ENCODE measurements at places on chromosomes 2 and 18. TPM values are rescaled to one million over a fixed set of nuclear protein-coding genes. Genes with fewer than 3 reads are reported as not detected.

Gene MREG
- total RNA-seq: 9.2 TPM

DNA sequence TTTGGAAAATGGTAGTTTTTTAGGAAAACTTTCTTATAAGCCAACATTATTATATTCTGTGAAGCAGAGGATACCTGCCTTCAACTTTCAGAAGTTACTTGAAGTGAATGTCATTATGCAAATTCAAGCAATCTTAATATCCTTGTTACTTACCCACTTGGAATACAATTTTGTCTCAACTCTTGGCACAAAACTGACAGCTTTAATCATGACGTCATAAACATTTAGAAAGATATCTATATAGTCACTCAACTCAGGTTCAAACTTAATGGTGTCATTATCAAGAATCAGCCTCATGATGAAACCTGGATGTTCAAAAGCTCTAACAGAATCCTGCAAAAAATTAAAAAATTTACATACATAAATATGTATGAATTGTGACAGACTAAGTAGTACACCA, 68.1 kb downstream of the DNAH7 start:
- H3K27ac ChIP-seq: no peak overlapping the region
- H3K36me3 ChIP-seq: no peaks in the 10 kb centered on the region
- no peak overlapping the region for H3K4me3 ChIP-seq
- peaks cover 6% of the 10 kb centered on the region for H3K4me1 ChIP-seq

Gene GRP
- not detected for total RNA-seq

- no peak for DNase-seq
Measured at GRCh38 chr18:52152036-52152435, 188.0 kb upstream of the DCC start.

GRCh38 chr2:37105150-37105549, 20.8 kb downstream of the GPATCH11 start:
- H3K4me1 ChIP-seq: no peaks in the 10 kb centered on the region
- no peak for DNase-seq
- H3K27ac ChIP-seq: no peak overlapping the region
- no peak overlapping the region for H3K4me3 ChIP-seq
- H3K27me3 ChIP-seq: no peaks in the 10 kb centered on the region

Gene CIB4
- total RNA-seq: not detected

DNA sequence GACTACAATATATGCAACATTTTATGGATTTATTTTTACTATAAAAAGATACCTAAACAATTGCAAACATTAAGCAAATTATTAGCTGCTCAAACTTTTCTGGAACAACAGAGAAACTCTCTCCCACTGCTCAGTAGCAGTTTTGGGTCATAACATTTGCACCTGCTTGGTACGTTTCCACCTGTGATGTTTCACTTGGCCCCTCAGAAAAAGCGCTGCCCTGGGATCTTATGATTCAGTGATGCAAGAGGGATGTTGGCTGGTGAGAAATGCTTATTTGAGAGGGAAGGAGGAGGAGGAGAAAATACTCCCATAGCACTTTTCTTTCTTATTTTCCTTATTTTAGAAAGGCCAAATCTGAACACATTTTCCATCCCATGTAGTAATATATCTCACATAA, 9.2 kb downstream of the IRS1 start:
- H3K4me1 ChIP-seq: peaks cover 54% of the 10 kb centered on the region
- H3K4me3 ChIP-seq: peak overlapping the region; percentile 89
- peak overlapping the region; percentile 70 for H3K27ac ChIP-seq
- DNase-seq: no peak
- peaks cover 18% of the 10 kb centered on the region for H3K36me3 ChIP-seq
- H3K27me3 ChIP-seq: no peaks in the 10 kb centered on the region

- H3K36me3 ChIP-seq: peaks cover 5% of the 10 kb centered on the region
- H3K4me1 ChIP-seq: no peaks in the 10 kb centered on the region
- no peak overlapping the region for H3K27ac ChIP-seq
- no peak overlapping the region for H3K4me3 ChIP-seq
Measured at GRCh38 chr2:36255863-36256262, 99.7 kb upstream of the CRIM1 start.
